ENCODE measurements at places on chromosomes 2 and 18. TPM values are rescaled to one million over a fixed set of nuclear protein-coding genes. Genes with fewer than 3 reads are reported as not detected.
A peak's percentile ranks its signal among the peaks of the same experiment; 100 is the strongest.

HDHD2 gene
- total RNA-seq = 34.1 TPM

DNA sequence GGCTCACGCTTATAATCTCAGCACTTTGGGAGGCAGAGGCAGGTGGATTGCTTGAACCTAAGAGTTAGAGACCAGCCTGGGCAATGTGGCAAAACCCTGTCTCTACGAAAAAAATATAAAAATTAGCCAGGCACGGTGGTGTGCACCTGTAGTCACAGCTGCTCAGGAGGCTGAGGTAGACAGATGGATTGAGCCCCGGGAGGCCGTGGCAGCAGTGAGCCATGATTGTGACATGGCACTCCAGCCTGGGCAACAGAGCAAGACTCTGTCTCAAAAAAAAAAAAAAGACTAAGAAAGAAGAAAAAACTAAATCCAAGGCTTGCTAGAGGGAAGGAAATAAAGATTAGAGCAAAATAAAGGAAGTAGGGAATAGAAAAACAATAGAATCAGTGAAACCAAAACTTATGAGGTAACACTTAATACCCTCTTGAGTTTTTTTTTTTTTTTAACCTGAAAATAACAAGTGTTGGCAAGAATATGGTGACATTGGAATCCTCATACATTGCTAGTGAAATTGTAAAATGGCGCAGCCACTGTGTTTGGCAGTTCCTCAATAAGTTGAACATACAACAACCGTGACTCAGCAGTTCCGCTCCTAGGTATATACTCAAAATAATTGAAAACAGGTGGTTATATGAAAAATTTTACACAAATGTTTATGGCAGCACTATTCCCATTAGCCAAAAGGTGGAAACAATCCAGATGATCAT lies 85.2 kb downstream of the EML4 start:
- H3K27me3 ChIP-seq = no peaks in the 10 kb centered on the region
- H3K36me3 ChIP-seq = no peaks in the 10 kb centered on the region
- no peak overlapping the region for H3K27ac ChIP-seq
- no peaks in the 10 kb centered on the region for H3K4me1 ChIP-seq
- H3K4me3 ChIP-seq = no peak overlapping the region

CNTNAP5 gene
- not detected for total RNA-seq

DNA sequence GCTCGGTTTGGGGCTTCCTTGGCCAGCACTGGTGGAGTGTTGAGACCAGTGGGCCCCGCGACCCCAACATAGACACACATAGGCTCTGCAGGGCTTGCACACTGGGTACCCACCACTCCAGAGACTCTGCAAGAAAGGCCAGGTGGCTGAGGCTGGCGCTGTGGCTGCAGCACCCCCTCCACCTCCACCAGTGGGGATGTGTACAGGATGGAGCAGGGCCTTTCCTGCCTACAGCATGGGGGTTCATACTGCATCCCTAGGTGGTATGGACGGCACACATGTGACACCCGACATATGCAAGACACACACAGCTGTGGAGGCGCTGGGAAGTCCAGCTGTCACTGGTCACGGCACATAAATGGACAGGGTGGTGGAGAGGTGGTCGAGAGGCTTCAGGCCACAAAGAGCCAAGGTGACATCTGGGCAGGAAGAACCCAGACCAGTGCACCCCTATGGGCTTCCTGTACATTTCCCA lies 1.3 kb downstream of the RNPEPL1 start:
- no peaks in the 10 kb centered on the region for H3K4me1 ChIP-seq
- H3K27me3 ChIP-seq = no peaks in the 10 kb centered on the region
- peaks cover 2% of the 10 kb centered on the region for H3K36me3 ChIP-seq
- DNase-seq = peak; percentile 68

- no peak for DNase-seq
- H3K27ac ChIP-seq = no peak overlapping the region
- no peaks in the 10 kb centered on the region for H3K27me3 ChIP-seq
- no peak overlapping the region for H3K4me3 ChIP-seq
- H3K4me1 ChIP-seq = no peaks in the 10 kb centered on the region
- no peaks in the 10 kb centered on the region for H3K36me3 ChIP-seq
Observed at GRCh38 chr2:19505199-19506136, 147.0 kb upstream of the OSR1 start.

- no peaks in the 10 kb centered on the region for H3K27me3 ChIP-seq
- no peaks in the 10 kb centered on the region for H3K4me1 ChIP-seq
- peak; percentile 19 for DNase-seq
- no peak overlapping the region for H3K27ac ChIP-seq
- H3K4me3 ChIP-seq = no peak overlapping the region
Observed at GRCh38 chr18:79935098-79935480, 16.4 kb downstream of the SLC66A2 start.

- no peaks in the 10 kb centered on the region for H3K36me3 ChIP-seq
- H3K27me3 ChIP-seq = no peaks in the 10 kb centered on the region
- no peaks in the 10 kb centered on the region for H3K4me1 ChIP-seq
Observed at GRCh38 chr2:74297391-74297790, 45.8 kb downstream of the SLC4A5 start.

DNA sequence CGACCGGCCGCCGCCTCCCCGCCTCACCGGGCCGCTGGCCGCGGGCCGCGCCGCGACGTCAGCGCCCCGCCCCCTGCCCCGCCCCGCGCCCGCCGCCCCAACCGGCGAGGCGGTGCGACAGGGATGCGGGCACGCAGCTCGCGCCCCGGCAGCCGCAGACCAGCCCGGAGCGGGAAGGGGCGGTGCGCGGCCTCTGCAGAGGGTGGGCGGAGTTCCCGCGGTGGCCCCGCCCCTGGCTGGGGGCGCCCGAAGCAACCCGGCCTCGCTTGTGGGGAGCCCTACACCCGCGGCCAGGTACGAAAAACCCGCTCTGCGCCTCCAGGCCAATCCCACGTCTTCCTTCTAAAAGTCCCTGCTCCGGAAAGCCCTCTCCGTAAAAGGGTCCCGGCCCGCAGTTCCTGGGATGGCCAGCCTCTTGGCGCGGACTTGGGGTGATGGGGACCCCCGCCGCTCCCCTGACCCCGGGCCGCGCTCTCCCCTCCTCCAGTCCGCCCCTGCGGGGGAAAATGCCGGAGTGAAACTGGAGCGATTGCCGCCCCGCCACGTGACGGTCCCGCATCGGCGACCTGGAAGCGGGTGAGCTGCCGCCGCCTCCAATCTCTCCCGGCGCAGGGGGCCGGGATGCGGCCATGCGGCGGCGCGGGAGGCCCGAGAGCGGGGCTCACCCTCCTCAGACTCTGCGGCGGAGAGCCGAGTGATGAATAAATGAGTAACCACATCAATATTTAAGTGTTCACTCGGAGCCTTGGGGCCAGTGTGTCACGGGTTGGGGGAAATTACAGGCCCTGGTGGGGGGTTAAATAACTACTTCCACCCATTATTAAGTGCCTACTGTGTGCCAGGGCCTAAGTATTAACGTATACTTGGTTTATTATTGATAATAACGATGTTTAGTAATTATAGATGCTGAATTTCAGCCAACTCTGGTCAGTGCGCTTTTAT lies at the start of gene RAB11FIP5:
Gene RAB11FIP5, minus strand, starts transcription at position 36 of the 942 bp plus-strand sequence. CDS start 171 bp downstream, outside the sequence.
- peak within 1 kb of the TSS; percentile 79 for H3K27ac ChIP-seq
- peak within 1 kb of the TSS; percentile 80 for H3K4me3 ChIP-seq
- H3K27me3 ChIP-seq = no peaks in the 10 kb centered on the region
- H3K4me1 ChIP-seq = no peaks in the 10 kb centered on the region
- peak; percentile 92 for DNase-seq

PIGN gene
- total RNA-seq = 25.0 TPM

GRCh38 chr18:8097399-8097798 lies 511.8 kb upstream of the RAB12 start:
- H3K4me1 ChIP-seq = no peaks in the 10 kb centered on the region
- H3K27ac ChIP-seq = no peak overlapping the region
- no peak for DNase-seq
- no peak overlapping the region for H3K4me3 ChIP-seq
- H3K36me3 ChIP-seq = no peaks in the 10 kb centered on the region

DNA sequence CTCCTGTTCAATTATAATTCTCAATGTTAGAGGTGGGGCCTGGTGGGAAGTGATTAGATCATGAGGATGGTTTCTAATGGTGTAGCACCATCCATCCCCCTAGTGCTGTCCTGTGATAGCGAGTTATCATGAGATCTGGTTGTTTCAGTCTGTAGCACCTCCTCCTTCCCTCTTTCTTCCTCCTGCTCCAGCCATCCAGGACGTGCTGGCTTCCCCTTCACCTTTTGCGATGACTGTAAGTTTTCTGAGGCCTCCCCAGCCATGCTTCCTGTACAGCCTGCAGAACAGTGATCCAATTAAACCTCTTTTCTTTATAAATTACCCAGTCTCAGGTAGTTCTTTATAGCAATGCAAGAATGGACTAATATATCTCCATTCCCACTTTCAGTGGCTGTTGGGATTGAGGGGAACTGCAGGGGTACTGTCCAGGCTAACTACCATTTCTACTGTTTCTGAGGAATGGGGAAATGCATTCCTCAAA lies 19.2 kb downstream of the SPIRE1 start:
- H3K4me1 ChIP-seq = no peaks in the 10 kb centered on the region
- H3K36me3 ChIP-seq = no peaks in the 10 kb centered on the region
- H3K4me3 ChIP-seq = no peak overlapping the region
- no peak for DNase-seq

DNA sequence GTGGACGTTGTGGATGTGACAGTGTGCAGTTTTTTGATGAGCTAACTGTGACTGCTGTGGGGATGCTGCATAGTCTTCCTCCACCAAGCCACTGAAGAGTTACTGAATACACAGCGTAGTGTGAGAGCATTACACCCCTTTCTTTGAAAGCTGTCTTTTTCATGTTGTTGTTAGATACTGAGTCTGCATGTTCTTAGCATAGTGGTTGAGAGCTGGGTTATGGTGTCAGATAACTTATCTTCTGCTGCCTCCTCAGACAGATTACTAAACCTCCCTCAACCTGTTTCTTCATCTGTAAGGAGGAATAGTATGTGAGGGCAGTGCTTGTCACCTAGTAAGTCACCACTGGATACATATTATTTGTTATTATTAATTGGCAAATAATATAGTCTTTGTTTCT lies 63.2 kb downstream of the CEP192 start:
- no peak overlapping the region for H3K27ac ChIP-seq
- H3K4me3 ChIP-seq = no peak overlapping the region
- no peak for DNase-seq
- no peaks in the 10 kb centered on the region for H3K36me3 ChIP-seq

DNA sequence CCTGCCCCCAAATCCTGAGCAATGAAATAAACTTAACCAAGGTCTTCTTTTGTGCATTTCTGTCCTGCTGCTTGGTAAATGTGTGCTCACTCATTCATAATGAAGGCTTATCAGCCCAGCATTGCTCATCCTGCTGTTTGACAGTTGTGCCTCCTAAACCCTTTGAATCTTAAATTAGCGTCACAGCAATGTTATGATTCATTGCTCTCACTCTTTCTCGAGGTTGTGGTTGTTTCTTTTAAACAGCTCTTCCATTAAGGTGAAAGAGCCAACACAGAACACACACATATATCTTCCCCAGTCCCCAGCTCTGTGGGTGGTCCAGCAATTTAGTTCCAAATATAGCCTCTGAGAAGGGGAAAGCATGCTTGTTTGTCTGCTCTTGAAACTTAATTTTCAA lies 84.0 kb downstream of the EVA1A start:
- no peak for DNase-seq
- no peak overlapping the region for H3K4me3 ChIP-seq
- H3K4me1 ChIP-seq = no peaks in the 10 kb centered on the region

- H3K36me3 ChIP-seq = peaks cover 1% of the 10 kb centered on the region
- DNase-seq = no peak
- H3K27me3 ChIP-seq = no peaks in the 10 kb centered on the region
- no peak overlapping the region for H3K4me3 ChIP-seq
- H3K4me1 ChIP-seq = no peaks in the 10 kb centered on the region
- H3K27ac ChIP-seq = no peak overlapping the region
Observed at GRCh38 chr2:74764429-74765272, 69.3 kb upstream of the HK2 start.

- H3K4me3 ChIP-seq = no peak overlapping the region
- no peaks in the 10 kb centered on the region for H3K36me3 ChIP-seq
- no peaks in the 10 kb centered on the region for H3K4me1 ChIP-seq
- no peak overlapping the region for H3K27ac ChIP-seq
- H3K27me3 ChIP-seq = no peaks in the 10 kb centered on the region
- DNase-seq = no peak
Observed at GRCh38 chr2:153074207-153074606, 355.8 kb downstream of the ARL6IP6 start.

FOSL2 gene
- total RNA-seq = 260 TPM

CCDC121 gene
- total RNA-seq = 3.6 TPM

DNA sequence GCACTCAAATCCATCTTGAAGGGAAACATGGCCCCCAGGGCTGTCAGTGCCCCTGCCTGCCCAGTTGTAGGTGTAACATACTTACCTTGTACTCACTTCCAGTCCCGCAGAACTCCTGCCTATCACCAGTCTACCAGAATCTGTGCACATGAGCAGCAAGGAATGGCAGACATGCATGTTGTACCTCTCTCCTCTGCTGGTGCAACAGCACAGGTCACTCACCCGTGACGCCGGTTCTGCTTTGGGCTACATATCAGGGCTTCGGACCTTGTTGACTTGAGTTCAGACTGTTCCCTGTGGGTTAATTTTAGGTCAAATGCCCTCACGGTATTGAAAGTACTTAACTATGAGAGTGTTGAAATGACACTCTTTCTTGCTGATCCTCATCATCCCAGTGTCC lies 215.7 kb downstream of the TPGS2 start:
- no peaks in the 10 kb centered on the region for H3K27me3 ChIP-seq
- H3K27ac ChIP-seq = no peak overlapping the region
- H3K4me3 ChIP-seq = no peak overlapping the region
- H3K4me1 ChIP-seq = no peaks in the 10 kb centered on the region
- H3K36me3 ChIP-seq = no peaks in the 10 kb centered on the region

STARD6 gene
- total RNA-seq = not detected

- H3K4me3 ChIP-seq = no peak overlapping the region
- no peaks in the 10 kb centered on the region for H3K36me3 ChIP-seq
- no peaks in the 10 kb centered on the region for H3K27me3 ChIP-seq
- no peaks in the 10 kb centered on the region for H3K4me1 ChIP-seq
Observed at GRCh38 chr18:6406910-6407470, 7.7 kb downstream of the L3MBTL4 start.

ARPC2 gene
- total RNA-seq = 367 TPM

DNA sequence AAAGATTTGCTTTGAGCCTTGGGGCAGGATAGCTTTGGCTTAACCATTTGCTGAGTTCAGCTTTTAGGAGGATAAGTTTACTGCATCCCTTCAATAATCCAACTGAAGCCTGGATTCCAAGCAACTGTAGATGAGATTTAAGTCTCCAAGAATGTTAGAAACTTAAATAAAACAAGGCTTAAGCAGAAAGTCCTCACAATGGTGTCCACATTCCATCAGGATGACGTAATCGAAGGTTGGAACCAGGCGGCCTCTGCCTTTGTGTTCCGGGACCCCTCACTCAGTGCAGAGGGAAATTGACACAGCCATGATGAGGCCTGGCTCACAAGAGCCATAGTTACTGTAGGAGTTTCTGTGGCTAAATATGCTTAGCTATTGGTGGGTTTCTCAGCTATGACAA lies 260.4 kb downstream of the LPIN1 start:
- no peak overlapping the region for H3K4me3 ChIP-seq
- H3K27me3 ChIP-seq = no peaks in the 10 kb centered on the region
- H3K4me1 ChIP-seq = no peaks in the 10 kb centered on the region
- H3K36me3 ChIP-seq = no peaks in the 10 kb centered on the region
- H3K27ac ChIP-seq = no peak overlapping the region
